ENCODE measurements at places on chromosomes 2 and 18.
A peak's percentile ranks its signal among the peaks of the same experiment; 100 is the strongest.

- DNase-seq, result no peak
Measured at GRCh38 chr2:45010702-45011012, 1.4 kb upstream of the SIX2 start.

DNA sequence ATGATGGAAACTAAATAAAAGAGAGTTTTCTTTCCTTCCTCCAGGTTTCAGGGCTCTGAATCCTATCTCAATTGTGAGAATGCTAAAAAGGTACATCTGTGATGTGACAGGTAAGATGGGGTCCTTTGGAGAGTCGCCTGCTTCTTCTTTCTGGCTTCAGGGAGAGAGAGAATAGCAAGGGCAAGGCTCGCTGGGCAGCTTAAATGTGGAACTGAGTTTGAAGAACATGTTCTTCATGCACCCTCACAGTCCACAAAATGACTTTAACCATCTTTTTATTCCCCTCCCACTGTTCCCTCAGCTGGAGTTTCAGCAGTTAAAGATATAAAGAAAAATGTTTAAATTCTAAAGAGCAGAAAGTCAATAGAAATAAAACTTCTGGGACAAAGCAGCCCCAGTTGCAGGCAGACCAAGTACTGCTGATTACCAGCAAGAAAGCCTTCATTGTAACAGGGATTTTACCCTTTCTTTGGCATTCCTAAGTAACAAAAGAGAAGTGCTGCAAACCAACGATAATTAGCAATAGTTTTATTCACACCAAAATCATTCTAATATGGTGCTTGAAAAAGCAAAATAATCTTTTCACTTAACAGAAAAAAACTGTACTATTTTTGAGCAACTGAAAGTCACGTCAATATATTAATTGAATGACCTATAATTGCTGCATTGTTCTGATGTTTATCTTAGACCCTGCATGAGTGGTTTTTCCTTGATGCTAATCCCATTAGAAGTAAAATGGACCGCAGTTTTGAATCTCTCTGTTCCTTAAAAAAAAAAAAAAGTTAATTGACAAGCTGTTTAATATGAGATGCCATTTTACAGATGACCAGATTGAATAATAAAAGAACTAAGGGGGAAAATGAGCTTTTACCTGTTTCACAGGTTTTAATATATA is 61.5 kb downstream of the LRP2 start:
- DNase-seq, result no peak

GRCh38 chr18:10101729-10102128 is 187.9 kb downstream of the VAPA start:
- DNase-seq, result no peak

GRCh38 chr2:66903183-66903582 is 468.3 kb downstream of the MEIS1 start:
- no peak for DNase-seq

- no peak for DNase-seq
Measured at GRCh38 chr2:203781151-203781550, 74.7 kb downstream of the CD28 start.

DNA sequence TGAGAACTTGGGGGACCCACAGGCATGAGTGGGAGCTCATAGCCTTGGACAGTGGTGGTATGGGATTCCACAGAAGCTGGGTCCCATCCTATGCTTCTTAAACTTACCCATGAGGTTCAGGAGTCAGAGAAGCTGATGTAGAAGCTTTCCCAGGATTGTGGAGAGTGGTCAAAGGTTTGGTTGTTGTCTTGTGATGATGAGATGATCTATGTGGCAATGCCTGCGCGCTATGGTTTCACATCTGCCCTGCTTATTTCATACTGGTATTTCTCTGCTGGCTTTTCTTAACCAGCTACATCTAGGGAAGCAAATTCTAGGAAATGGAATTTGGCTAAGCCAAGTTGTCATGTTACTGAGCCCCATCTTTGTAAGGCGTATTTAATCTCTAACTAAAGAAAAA is 168.6 kb downstream of the ZNF407 start:
- no peak for DNase-seq

GRCh38 chr18:23307567-23308295 is 145.4 kb upstream of the RIOK3 start:
- DNase-seq, result no peak

DNA sequence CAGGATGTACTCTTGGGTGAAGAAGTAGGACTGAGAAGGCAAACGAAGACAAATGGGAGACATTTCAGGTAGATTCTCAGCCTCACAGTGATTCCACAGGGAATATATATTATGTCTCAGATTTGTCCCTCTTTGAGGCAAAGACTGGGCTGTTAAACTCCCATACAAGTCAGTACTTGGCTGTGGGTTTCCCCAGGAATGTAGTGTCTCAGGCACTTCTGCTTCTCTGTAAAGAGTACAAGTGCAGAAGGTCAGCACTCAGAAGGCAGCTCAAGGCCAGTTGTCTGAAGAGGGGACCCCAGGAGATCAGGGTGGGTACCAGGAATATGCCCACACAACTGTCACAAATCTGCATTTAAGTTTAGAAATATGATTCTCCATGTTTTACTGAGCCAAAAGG is 39.9 kb upstream of the COBLL1 start:
- DNase-seq, result no peak

GRCh38 chr18:21991886-21992285 is 177.5 kb upstream of the GATA6 start:
- DNase-seq, result no peak

DNA sequence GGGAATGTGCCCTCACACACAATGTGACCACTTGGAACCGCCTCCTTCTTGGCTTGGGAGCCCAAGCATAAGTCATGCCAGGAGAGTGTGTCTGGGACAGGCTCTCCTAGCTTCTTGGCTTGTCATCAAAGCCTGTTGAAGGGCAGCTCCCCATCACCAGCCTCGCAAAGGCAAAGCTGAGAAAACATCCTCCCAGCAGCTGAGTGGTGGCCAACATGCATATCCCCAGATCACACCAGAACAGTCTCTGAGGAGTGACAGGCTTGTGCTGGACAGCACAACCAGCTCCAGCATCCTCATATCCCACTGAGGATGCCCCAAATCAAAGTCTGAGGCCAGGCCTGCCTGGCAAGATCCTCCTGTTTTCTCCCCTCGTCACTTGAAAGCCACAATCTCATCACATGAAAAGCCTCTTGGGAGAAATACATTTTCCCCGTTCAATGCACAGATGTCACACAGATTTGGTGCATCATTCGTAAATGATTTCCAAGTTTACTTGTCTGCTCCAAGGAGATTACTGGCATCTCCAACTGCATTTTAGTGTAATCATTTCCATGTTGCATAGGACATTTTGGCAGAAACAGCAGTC is 269.3 kb downstream of the TTC32 start:
- no peak for DNase-seq

DNA sequence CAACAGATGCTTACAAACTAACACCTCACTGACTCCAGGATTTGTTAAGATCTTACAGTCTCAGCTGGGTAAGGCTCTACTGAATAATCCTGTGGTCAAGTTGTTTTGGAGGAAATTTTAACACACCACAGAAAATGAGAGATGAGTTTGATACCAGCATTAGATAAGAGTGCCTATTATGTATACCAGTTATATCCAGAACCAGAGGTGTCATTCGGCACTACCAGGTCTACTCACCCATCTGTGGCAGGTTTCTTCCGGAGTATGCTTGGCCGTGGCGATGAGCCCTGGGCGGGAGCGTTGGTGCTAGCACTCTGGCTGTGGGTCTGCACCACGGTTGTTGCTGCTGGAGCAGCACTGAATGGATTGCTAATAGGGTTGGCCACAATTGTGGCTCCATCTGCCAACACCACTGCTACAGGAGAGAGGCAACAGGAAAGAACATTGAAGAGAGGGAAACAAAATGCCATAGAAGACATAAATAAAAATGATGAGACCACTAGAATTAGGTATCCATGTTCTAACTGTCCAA is 41.2 kb downstream of the SAP130 start:
- DNase-seq, result no peak

- no peak for DNase-seq
Measured at GRCh38 chr2:200469708-200470211, 40.1 kb downstream of the KCTD18 start.

GRCh38 chr2:197952540-197953202 is 148.3 kb downstream of the PLCL1 start:
- no peak for DNase-seq

DNA sequence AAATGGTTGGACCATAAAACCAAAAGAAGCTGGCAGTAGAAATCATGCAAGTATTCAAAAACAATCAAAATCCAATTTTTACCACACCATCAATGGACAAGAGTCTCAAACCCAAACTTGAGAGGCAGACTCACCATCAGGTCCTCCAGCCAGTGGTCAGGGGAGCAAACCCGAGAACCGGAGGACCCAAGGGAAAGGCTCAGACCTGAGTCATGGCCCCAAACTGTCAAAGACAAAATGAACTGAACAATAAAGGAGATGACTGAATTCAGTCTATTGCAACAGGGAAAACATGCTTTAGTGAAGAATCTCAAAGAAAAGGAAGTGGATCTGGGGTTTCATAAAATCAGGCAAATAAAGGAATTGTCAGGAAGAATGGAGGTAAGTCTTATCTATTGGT is 150.7 kb upstream of the MGAT5 start:
- no peak for DNase-seq

DNA sequence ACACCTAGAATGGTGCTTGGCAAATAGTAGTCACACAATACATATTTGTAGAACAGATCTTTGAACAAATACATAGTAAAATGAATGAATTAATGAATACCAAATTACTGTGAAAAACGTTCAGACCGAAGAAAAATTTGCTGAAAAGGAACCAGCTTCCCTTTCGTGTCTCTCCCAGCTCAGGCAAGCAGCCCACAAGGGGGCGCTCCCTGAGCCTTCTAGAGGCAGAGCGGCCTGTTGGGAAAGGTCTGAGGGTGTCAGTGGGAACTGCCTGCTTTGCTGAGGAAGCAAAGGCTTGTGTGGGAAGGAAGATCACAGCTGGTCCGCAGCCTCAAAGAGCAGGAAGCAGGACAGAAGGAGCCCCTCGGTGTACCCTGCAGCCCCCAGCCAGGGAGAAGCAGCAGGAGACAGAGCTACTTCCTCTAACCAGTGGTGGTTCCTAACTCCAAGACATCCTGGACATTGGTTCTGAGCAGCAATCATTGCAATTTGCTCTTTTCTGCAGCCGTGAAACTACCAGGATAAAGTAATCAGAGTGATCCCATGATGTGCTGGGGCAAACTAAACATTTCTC is 231.1 kb downstream of the ANKRD30B start:
- DNase-seq, result peak; percentile 12

- DNase-seq, result no peak
Measured at GRCh38 chr18:63888470-63889190, 1.1 kb downstream of the SERPINB2 start.

DNA sequence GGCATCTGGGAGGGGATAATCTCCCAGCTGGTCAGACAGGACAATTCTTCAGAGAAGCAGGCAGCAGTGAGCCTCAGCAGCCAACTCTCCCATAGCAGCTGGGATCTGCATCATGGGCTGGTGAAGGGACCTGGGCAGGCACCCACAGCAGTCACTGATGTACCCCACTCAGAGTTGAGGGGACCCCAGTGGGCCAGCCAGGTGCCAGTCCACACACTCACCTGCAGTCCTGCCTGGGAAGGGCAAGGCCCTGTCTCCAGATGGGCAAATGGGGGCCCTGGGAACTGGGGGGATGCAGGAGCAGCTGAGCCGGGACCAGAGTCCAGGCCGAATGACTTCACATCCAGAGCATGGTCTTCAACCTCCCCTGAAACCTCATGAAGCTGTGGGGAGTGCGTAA is 170.4 kb downstream of the ZFP36L2 start:
- no peak for DNase-seq

- DNase-seq, result peak; percentile 8
Measured at GRCh38 chr2:113700186-113700841, 56.1 kb downstream of the SLC35F5 start.

GRCh38 chr2:180017784-180018183 is 10.7 kb upstream of the CWC22 start:
- DNase-seq, result no peak

Measured in NCI-H146 (cell line).